ENCODE measurements at places on chromosomes 7 and 10.

DNA sequence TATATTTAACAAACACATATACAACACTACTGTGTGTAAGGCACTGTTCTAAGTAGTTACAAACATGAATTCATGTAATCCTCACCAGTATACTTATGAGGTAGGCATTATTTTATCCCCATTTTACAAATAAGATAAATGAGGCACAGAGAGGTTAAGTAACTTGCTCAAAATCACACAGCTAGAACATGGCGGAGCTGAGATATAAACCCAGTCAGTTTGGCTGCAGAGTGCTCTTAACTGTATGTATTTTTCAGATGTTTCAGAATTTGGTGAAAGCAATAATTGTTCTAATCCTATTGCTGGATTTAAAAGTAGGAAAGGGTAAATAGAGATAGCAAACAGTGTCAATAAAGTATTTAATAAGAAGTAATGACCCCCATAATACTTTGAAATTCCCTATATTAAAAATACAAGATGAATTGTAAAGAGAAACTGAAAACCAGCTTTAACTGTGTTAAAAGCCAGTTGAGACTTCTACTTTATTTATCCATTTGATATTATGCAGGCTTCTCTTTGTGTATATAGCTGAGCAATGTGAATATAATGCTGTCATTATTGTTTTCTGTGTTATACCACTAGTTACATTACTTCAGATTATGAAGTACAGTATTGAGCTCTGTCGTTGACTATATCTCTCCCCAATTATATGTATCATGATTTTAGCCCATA lies 32.3 kb upstream of the RPA3 start:
- no peak for DNase-seq

DNA sequence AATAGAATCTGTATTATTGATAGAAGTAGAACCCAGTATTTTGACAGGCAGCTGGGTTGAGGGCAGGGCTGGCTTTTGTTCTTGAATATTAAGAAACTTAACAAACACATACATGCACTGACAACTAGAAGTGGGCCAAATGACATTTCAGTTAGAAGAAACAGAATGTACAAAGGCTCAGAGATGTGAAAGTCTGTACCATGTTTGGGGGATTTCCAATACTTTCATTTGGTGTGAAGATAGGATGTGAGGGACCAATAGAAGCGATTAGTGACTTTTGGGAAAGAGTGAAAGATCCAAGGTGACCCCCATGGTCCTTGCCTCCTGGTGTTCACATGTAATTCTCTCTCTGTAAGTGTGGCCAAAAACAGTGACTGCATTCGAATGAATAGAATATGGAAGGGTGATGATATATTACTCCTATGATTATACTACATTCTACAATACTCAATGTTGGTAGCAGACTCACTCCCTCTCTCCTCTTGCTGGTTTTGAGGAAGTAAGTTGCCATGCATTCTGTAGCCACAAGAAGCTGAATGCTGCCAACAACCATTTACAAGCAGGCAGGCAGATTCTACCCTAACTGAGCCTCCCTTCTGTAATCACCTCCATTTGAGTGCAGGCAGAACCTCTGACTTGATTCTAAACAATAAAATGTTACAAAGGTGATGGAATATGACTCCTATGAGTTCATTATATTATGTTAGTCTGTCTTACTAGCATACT lies 151.4 kb downstream of the TMEM168 start:
- no peak for DNase-seq

DNA sequence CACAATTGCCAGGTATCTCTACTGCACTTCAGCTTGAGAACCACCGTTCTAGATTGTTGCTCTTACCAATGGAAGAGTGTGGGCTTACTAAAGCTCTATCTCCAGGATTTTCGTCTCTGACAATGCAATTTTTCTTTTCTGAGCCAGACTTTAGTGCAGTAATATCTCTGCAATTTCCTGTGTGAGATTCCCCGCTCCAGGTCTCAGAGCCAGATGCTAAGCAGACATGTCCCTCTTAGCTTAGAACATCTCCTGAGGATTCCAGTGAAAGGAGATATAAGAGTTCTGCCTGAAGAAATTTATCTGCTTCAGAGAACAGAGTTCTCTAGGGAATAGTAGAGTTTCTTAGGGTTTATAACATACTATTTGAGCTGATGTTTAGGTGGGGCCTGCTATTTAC lies 82.0 kb downstream of the SND1 start:
- DNase-seq: no peak

DNA sequence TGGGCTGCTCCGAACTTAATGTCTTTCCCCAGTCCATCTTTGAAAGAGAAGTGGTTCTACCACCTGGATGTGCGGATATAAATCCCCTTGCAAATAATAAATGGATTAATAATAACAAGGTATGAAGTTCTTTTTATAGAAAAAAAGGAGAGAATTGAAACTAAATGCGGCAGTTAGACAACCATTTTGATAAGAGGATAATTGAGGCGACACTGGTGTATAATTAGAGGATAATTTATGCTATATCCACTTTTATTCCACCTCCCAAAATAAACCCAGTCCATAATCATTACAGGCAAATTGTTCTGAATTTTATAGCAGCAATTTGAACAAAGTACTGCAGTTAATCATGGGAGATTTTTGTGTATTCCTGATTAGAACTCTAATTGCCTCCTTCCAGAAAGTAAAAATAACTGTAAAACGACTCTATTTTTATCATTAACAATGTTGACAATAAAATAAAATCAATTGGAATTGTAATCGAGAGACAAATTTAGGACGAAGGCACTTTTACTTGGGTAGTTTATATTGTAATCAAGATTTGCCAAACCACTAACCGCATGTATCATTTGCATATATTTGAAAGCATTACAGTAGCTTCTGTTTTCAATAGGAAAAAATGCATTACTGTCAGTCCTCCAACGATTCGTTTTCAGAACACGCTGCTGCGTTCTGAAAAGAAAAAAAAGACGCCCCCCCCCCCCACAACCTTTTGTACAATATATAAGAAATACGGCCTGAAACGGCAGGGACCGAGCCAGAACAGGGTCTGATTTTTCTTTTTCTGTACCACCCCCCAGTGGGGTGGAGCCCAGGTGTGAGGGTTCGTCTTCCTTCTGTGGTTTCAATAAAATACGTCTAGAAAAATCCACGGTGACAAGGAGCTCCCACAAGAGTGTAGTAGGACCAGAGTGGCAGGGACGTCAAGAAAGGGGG lies 838 bp upstream of the DLX6 start:
- no peak for DNase-seq

- no peak for DNase-seq
Observed at GRCh38 chr7:52311886-52312285, 723.5 kb upstream of the POM121L12 start.

DNA sequence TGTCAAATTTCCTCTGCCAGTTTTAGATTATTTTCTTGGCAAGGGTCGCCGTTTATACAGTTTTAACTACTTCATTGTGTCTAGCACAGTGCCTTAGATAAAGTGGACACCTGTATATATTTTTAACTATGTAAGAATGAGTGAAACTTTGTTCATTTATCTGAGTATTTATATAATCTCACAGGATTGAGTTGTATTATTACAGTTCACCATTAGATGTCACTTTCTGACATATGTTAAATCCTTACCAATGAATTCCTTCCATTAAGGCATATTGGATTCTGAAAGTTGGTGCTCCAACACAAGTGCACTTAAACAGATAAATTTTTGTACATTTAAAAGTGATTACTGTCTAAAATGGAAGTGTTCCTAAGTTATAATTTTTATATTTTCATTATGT lies 43.0 kb downstream of the ZMYND11 start:
- DNase-seq: no peak

GRCh38 chr7:158784270-158784669 lies 45.0 kb downstream of the ESYT2 start:
- DNase-seq: no peak

DNA sequence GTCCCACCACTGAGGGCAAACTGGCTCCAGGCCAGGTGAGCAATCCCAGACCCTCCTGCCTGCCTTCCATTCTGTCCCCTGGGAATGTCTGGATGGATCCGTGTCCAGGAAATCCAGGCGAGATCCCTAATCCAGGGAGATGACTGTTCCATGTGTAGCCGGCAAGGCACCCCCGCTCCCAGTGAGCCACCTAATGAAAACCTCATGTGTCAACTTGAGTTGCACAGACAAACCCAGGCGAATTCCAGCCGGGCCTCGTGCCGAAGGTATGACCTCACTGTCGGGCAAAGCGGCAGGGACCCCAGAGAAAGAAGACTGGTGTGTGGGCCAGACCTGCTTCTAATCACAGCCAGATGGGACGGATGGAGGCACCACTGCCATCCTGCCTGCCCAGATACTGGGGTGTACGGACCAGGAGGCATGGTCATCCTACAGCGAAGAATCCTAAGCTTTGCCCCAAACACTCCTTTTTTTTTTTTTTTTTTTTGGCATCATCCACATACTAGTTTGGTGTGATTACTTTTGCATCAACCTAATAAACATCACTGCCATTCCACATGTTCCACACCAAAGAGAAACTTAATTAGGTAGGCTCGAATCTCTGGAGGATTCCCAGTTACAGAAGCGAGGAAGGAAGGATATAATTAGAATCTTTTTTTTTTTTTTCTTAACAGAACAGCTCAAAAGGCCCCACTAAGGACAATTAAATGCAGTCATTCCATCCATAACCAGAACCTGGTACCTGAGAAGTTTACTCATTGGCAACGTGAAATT lies 313.1 kb downstream of the CALN1 start:
- no peak for DNase-seq

- DNase-seq: no peak
Observed at GRCh38 chr7:140304191-140304799, 94.0 kb downstream of the SLC37A3 start.

DNA sequence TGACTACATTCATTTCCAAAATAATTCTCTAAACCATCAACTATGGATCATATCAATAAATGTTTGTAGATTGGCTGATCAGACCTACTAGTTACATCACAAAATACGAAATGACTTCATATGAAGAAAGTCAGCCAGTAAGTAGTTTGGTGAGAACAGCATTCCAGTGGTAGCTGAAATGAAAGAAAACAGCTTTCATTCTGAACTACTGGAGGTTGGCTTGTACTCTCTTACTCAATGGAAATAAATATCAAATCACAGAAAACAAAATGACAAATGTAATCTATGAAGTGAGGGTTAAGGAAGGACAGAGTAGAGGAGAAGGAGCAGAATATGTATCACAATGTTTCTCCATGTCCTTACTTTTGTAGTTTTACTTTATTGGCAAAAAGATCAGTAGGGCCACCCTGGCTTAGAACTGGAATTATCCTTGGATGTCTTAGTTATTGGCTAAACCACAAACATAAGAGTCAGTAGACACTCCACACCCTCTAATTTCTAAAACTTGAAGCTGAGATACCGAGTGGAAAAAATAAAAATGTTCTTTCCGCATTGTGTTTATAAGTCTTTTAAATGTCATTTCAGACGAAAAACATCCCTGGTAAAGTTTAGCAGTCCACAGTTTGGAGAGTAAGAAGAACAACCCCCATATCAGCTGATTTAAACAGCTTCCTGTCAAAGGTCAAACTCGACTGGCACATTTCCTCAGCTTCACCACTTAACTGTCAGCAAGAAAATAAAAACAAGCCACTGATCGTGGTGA lies 74.0 kb upstream of the DGKI start:
- no peak for DNase-seq

All from neural progenitor cell (in vitro differentiated cells).